Testis (tissue), 5 donors: ENCODE measurements at places on chromosomes 7 and 10.

DNA sequence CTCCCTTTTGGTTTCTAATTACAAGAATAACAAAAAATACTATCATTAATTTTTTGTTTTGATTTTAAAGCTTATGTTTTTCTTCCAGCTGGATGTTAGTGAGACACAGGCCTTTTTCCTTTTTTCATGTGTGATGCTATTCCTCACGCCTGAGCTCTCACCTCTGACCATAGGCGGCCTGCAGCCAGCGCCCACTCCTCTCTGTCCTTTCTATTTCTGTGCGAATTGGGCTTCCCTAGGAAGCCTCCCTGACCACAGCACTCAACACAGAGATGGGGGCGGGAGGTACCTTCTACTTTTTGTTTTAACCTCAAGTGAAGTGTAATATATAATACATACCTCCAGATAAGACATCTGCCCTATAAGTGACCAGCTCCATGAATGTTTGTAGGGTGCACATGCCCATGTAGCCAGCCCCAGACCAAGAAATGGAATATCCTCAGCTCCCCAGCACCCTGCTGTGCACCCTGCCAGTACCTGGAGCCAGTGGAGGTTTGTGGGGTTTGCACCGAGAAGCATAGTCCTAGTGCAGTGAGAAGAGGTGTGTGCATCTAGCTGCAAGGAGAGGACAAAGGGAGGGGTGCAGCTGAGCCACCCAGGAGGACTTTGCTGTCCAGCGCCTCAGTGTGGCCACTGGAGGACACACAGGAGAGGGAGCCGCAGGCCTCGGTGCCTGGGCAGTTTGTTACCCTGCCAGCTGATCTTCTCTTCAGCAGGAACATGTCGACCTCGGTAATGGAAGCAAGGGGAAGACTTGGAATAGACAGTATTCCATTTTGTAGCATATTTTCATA lies 38.5 kb downstream of the BNIP3 start:
- DNase-seq, result peak; percentile 67

- no peak for DNase-seq
Measured at GRCh38 chr7:69751026-69751425, 152.8 kb downstream of the AUTS2 start.

- DNase-seq, result no peak
Measured at GRCh38 chr7:137790828-137791227, 55.9 kb downstream of the DGKI start.

- DNase-seq, result no peak
Measured at GRCh38 chr10:73768881-73769280, 13.0 kb upstream of the CHCHD1 start.

GRCh38 chr10:47287805-47288204 lies 12.2 kb upstream of the GDF10 start:
- DNase-seq, result peak; percentile 7

GRCh38 chr7:11458736-11459483 lies 373.1 kb downstream of the THSD7A start:
- DNase-seq, result no peak

DNA sequence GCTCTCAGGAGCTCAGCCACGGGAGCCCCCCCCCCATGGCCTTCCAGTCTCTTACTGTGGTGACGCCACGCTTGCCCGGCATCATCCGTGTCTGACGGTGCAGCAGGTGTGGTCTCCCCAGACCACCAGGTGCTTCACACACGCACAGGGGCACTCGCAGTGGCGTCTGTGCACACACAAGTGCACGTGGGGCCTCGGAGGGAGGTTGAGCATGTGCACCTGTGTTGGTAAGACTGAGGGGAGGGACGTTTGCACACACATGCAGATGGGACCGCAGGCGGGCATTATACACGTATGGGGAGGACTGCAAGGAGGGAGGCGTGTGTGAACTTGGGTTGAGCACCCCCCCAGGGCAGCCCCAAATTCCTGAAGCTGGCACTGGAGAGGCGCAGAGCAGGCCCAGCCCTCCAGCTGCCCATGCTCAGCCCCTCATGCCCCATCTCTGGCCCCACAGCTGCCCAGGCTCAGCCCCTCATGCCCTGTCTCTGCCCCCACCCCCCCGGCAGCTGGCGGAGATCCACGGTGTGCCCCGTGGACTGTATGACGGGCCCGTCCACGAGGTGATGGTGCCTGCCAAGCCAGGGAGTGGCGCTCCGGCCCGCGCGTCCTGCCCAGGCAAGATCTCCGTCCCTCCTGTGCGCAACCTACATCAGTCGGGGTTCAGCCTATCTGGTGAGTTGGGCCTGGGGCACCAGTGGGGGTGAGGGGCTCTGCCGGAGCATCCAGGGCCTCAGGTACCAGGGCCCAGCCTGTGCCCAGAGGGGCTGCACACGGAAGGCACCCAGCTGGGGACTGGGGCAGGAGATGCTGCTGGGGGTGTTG lies 16.7 kb downstream of the DPYSL4 start:
- DNase-seq, result no peak

DNA sequence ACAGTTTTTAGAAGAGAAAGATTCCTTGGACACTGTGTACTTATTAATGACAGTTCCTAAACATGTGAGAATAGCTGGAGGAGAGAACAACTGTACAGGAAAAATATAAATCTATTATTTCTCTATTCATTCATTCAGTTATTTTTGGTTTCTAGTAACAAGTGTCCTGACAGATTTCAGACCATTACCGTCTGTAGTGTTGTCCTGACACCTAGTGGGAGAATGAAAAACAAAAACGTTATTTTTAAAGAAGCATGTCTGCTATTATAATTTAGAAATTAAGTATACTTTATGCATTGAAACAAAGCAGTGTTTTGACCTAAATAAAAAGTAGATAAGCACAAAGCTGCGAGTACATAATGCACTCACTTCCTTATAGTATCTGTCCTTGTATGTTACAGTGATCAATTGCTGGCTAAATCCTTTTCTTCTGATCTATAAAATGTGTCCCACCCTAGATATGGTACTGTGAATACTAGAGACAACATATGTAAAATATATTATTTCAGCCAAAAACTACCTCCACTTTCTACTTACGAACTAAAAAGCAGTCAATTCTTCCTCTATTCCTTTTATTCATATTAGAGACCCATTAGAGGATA lies 575.6 kb downstream of the ARL4A start:
- no peak for DNase-seq

GRCh38 chr10:98472196-98472595 lies 25.5 kb upstream of the HPS1 start:
- no peak for DNase-seq
